Activated CD8-positive, alpha-beta T cell treated with anti-CD3 and anti-CD28 coated beads, Interleukin-2, amount 10 ng/mL, durations not matched to agents 7 days and 5 days (primary cell): ENCODE measurements at places on chromosomes 7 and 10.

- H3K27ac ChIP-seq: no peak overlapping the region
- H3K4me1 ChIP-seq: no peaks in the 10 kb centered on the region
- H3K27me3 ChIP-seq: peaks cover 5% of the 10 kb centered on the region
These were observed 12.3 kb downstream of the MRPS24 start for GRCh38 chr7:43856996-43857395.

GRCh38 chr7:87968021-87968420, 34.0 kb downstream of the ADAM22 start:
- no peaks in the 10 kb centered on the region for H3K36me3 ChIP-seq
- DNase-seq: no peak
- no peak overlapping the region for H3K4me3 ChIP-seq
- no peaks in the 10 kb centered on the region for H3K4me1 ChIP-seq
- H3K27ac ChIP-seq: no peak overlapping the region

- H3K4me3 ChIP-seq: peak overlapping the region; percentile 42
- peak overlapping the region; percentile 25 for H3K27ac ChIP-seq
- H3K36me3 ChIP-seq: peaks cover 2% of the 10 kb centered on the region
- H3K27me3 ChIP-seq: peaks cover 6% of the 10 kb centered on the region
- peak; percentile 63 for DNase-seq
These were observed 219.0 kb downstream of the DIP2C start for GRCh38 chr10:470339-471003.

GRCh38 chr7:80731281-80731680, 92.8 kb downstream of the CD36 start:
- H3K36me3 ChIP-seq: no peaks in the 10 kb centered on the region
- H3K4me1 ChIP-seq: no peaks in the 10 kb centered on the region
- no peak for DNase-seq
